ENCODE measurements at places on chromosomes 2 and 18. TPM values are rescaled to one million over a fixed set of nuclear protein-coding genes. Genes with fewer than 3 reads are reported as not detected.

DPP10 gene
- total RNA-seq: 1.9 TPM

C2orf81 gene
- total RNA-seq: 2.7 TPM

ERFE gene
- total RNA-seq: 0.27 TPM

ZNF396 gene
- total RNA-seq: 0.81 TPM

DPYSL5 gene
- not detected for total RNA-seq
